ENCODE measurements at places on chromosomes 1 and 21.

DNA sequence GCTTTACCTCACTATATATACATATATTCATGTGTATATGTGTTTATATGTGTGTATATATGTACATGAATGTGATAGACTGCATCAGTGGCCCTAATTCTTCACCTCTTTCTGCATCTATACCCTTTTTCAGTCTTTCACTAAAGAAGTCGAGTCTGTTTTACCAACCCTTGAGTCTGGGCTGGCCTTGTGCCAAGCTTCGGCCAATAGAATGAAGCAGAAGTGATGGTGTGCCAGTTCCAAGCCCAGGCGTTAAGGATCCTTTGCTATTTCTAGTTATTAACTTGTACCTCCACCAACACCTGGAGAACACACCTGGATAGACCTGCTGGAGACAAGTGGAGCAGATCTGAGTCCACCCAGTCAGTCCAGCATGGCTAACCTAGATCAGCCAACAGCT, 61.6 kb upstream of the PPM1J start:
- no peak for DNase-seq

DNA sequence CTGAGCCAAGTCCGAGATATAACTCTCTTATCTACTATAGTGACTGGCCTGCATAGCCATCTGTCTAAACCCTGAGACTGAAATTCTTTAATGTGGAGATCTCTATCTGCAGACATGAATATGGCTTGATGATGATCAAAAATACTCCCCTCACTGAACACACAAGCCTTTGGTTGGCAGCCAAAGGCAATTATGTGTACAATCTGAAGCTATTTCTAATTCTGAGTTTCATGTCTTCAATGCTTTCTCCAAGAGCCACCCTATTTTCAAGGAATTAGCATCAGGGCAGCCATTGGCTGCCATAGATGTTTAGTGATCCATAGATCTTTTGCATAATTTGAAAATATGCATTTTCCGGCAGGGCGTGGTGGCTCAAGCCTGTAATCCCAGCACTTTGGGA, 168.2 kb downstream of the TGFB2 start:
- DNase-seq: no peak

- no peak for DNase-seq
Observed at GRCh38 chr1:246216906-246217305, 290.2 kb downstream of the SMYD3 start.

GRCh38 chr1:176801514-176802020, 338.6 kb downstream of the PAPPA2 start:
- DNase-seq: no peak

All from activated T-cell treated with anti-CD3 and anti-CD28 coated beads, Interleukin-2, amount 50 U/mL, for 48 hours (primary cell).